Pancreas (tissue), 10 donors: ENCODE measurements at places on chromosomes 12 and 14. TPM values are rescaled to one million over a fixed set of nuclear protein-coding genes. Genes with fewer than 3 reads are reported as not detected.
A peak's percentile ranks its signal among the peaks of the same experiment; 100 is the strongest.

DNA sequence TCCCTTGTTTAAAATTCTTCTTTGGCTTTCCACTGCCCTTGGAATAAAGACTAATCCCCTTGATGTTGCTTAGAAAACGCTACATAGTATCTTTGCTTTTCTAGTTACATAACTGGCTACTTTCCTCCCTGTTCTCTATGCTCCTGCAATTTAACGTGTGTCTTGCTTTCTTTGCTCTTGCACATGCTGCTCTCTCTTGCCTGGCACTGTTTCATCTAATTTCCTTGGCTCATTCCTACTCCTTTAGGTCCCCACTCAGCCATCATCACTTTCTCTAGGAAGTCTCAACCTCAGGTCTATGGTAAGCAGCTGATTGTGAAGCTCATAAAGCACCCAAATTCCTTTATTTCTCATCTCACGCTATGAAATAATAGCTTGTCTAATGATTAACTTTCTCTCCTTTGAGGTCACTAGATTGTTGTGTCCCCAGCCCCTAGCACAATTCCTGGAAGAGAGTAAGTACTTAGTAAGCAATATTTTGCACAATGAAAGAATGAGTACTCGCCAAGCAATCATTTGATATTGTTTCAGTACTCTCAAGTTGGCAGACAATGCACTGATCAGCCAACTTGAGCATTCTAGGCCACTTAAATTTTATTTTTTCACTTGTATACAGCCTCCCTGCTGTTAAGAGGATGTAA is 3.3 kb downstream of the ALDH6A1 start:
- no peak overlapping the region for H3K4me3 ChIP-seq
- H3K4me1 ChIP-seq: peaks cover 12% of the 10 kb centered on the region
- no peaks in the 10 kb centered on the region for H3K36me3 ChIP-seq
- no peaks in the 10 kb centered on the region for H3K27me3 ChIP-seq
- DNase-seq: no peak
- H3K27ac ChIP-seq: no peak overlapping the region

- no peaks in the 10 kb centered on the region for H3K36me3 ChIP-seq
- H3K27me3 ChIP-seq: no peaks in the 10 kb centered on the region
- DNase-seq: no peak
- H3K4me3 ChIP-seq: no peak overlapping the region
Observed at GRCh38 chr14:92310776-92311375, 12.1 kb upstream of the SLC24A4 start.

DNA sequence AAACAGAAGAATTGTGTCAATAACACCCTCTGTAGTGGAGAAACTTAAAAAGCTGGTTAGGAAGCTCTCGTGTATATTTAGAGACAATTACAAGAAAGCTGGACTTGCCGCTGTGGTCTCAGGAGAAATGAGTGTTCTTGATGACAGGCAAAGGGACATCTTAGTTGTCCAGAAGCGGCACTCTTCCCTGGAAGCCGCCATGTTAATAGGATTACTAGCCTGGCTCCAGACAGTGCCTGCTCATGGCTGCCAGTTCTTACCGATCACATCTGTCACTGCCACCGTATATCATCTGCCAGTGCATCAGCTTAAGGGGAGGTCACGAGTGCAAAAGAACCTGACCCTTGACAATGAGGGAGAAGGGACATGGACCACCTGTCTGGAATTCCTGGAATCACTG is 48.9 kb downstream of the C14orf132 start:
- H3K4me3 ChIP-seq: no peak overlapping the region
- no peaks in the 10 kb centered on the region for H3K27me3 ChIP-seq
- no peak for DNase-seq
- H3K36me3 ChIP-seq: no peaks in the 10 kb centered on the region
- no peaks in the 10 kb centered on the region for H3K4me1 ChIP-seq

GRCh38 chr12:11706509-11707379 is 57.3 kb downstream of the ETV6 start:
- H3K27ac ChIP-seq: peak overlapping the region; percentile 70
- no peaks in the 10 kb centered on the region for H3K36me3 ChIP-seq
- H3K4me1 ChIP-seq: peaks cover 62% of the 10 kb centered on the region
- DNase-seq: no peak
- no peak overlapping the region for H3K4me3 ChIP-seq

GRCh38 chr12:46831335-46832129 is 5.7 kb upstream of the SLC38A4 start:
- H3K4me3 ChIP-seq: peak overlapping the region; percentile 21
- H3K4me1 ChIP-seq: no peaks in the 10 kb centered on the region
- DNase-seq: peak; percentile 41
- no peaks in the 10 kb centered on the region for H3K27me3 ChIP-seq
- H3K27ac ChIP-seq: no peak overlapping the region

Gene DCTN2
- total RNA-seq: 66.2 TPM
